ENCODE measurements at places on chromosomes 12 and 14.

DNA sequence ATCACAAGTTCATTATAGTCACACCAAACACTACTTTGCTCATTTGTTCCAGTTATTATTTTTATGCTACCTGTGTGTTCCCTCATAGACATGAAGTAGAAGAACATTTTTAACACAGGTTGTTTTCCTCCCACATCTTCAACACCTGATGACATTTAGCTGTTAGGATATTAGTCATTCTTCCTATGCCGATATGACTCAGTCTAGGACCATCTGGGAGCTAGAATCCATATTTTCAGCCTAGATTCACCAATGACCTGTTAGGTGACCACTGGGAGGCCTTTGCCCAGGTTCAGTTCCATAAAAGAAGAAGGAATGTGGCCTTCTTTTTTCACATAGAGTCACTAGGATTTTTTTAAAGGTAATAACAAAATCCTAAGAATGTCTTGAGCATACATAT, 222.8 kb downstream of the C12orf42 start:
- no peak for DNase-seq

- no peak for DNase-seq
Observed at GRCh38 chr12:39502726-39503125, 59.8 kb upstream of the KIF21A start.

GRCh38 chr12:26737487-26738030, 95.4 kb downstream of the ITPR2 start:
- no peak for DNase-seq

DNA sequence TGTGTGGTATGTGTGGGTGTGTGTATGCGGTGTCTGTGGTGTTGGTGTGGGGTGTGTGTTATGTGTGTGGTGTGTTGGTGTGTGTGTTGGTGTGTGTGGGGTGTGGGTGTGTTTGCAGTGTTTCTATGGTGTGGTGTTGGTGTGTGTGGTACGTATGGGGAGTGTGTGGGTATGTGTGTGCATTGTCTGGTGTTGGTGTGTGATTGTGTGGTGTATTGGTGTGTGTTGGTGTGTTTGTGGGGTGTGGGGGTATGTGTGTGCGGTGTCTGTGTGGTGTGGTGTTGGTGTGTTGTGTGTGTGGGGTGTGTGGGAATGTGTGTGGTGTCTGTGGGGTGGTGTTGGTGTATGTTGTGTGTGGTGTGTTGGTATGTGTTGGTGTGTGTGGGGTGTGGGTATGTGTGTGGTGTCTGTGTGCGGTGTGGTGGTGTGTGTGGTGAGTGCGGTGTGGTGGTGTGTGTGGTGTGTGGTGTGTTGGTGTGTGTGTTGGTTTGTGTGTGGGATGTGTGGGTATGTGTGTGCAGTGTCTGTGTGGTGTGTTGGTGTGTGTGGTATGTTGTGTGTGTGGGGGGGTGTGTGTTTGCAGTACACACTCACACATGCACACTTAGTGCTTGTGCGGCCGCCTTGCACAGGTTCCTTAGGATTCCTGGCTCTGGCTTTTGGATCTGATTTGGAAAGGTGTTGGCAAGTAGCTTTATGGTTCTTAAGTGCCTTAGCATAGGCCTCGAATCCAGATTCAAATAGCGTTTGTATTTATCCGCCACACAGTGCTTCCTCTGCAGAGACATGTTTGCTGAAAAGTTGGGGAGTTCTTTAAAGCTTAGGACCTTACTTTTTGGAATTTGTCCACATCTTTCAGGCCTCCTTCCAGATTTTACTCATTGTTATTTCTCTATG, 16.4 kb downstream of the MLXIP start:
- peak; percentile 74 for DNase-seq

- no peak for DNase-seq
Observed at GRCh38 chr12:120625557-120626419, 14.6 kb upstream of the CABP1 start.

GRCh38 chr14:67683842-67684241, 9.4 kb upstream of the VTI1B start:
- DNase-seq: no peak

GRCh38 chr14:93997082-93997481, at the start of gene CCDC197:
CCDC197 (plus strand) TSS chr14:93997301; CDS start chr14:93998132, 831 bp downstream.
- DNase-seq: no peak

- DNase-seq: no peak
Observed at GRCh38 chr12:39588348-39588747, 31.3 kb downstream of the ABCD2 start.

GRCh38 chr14:67820428-67820971, 921 bp downstream of the RAD51B start:
- peak; percentile 11 for DNase-seq

- DNase-seq: no peak
Observed at GRCh38 chr12:12087693-12088034, 16.9 kb downstream of the BCL2L14 start.

GRCh38 chr14:46819117-46819516, 167.5 kb upstream of the RPL10L start:
- no peak for DNase-seq

- no peak for DNase-seq
Observed at GRCh38 chr12:42143452-42144157, 1.1 kb downstream of the GXYLT1 start.

GRCh38 chr14:93686268-93686667, 102.0 kb downstream of the PRIMA1 start:
- no peak for DNase-seq

GRCh38 chr14:100362311-100362927, 39.3 kb downstream of the SLC25A47 start:
- DNase-seq: no peak

DNA sequence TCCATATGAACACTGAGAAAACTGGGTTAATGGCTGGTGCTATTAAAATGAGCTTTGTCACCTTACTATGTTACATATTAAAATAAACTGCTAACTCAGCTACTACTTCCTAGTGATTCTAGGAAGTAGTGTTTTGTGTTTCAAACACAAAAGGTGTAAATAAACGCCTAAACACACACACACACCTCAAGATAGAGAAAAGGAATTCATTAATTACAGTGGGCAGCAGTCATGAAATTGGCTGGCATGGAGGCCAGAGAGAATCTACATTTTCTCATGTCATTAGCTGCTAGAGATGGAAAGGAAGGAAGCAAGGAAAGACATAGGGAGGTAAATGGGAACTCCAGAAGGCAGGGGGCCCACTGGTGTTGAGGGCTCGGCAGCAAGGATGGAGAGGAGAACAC, 787 bp upstream of the PRMT5 start:
- no peak for DNase-seq

DNA sequence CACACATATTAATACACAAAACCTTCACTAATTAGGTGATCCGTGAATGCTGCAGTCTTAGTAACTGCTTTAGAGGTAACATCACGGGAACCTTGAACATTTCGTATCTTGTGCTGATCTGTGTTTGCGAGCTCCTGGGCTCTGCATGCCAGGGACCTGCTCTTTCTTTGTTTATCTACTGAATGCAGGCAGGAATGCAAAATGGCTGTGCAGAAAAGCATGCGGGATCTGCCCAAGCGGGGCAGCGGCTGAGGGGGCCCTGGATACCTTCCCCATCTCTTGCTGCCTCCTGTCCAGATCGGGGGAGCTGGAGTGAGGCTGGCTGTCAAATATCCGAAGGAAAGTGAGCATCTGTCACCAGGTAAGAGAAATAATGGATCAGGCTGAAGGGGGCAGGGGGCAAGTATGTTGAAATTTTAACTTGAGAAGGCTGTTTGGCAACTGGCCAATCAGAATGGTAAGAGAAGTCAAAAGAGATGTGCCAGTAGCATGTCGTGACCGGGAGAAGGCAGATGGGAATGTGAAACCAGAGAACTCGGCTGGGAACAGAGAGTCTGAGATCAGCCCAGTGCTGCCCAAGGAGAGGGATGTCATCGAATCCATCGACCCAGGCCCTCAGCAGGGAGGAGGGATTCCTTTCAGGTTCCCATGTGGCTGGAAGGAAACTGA, 191.4 kb downstream of the TTC7B start:
- no peak for DNase-seq

DNA sequence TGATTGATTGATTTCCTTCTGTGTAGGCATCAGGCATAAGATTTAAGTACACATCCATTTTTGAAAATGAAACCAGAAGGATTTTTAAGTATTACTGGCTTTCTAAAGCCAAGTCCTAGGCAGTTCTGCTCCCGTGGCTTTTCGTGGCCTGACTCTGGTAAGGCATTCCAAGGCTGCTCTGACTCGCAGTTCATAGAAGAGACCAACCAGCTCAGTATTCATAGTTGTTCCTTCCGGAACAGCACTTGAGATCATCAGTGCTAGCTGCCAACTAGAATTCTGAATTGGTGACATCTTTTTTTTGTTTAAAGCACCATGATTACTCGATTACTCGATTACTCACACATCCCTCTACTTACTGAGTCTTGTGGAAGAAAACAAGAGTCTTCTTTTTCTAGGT, 25.9 kb downstream of the SUDS3 start:
- DNase-seq: no peak

DNA sequence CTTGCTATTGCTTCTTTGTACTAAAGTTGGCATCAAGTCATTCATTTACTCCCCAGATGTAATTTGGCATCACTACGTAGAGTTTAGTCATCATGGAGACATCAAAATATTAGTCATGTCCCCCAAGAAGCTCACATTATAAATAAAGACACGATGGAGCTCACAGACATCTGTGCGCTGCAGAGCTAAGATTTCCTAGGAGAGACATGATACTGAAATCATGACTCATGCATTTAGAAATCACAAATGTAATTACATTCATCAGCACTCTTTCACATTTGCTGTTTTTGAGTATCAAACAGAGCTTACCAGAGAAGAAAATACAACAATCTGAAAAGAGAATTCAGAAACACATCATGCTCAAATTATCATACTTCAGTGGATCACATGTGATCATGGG, 169.8 kb downstream of the LRIG3 start:
- no peak for DNase-seq

DNA sequence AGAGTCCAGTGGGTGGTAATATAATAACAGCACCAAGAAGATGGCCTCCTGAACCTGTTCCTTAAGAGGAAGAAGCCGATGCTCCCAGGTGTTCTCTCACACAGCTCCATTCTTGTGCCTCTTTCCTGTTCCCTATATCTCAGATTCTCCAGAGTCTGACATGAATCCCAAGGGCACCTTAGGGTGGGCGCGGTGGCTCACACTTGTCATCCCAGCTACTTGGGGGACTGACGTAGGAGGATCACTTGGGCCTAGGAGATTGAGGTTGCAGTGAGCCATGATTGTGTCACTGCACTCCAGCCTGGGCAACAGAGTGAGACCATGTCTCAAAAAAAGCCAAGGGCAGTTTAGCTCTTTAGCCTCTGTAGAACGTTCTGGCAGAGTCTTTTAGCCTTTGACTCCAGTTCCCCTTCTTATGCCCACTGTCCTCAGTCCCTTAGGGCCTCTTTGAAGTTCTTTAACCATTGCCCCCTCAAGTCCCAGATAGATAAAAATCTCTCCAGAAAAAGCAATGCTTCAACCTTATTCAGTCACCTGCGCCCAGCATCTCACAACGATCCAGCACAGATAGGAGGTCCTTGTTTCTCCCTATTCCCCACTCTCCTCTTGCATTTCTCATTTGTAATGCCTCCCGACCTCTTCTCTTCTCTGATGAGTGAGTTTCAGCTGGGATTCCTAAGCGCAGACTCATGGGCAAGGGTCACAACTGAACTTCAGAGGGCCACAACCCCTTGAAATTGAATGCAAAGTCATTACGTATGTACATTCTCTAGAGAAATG, 4.7 kb downstream of the CCDC184 start:
- DNase-seq: no peak

DNA sequence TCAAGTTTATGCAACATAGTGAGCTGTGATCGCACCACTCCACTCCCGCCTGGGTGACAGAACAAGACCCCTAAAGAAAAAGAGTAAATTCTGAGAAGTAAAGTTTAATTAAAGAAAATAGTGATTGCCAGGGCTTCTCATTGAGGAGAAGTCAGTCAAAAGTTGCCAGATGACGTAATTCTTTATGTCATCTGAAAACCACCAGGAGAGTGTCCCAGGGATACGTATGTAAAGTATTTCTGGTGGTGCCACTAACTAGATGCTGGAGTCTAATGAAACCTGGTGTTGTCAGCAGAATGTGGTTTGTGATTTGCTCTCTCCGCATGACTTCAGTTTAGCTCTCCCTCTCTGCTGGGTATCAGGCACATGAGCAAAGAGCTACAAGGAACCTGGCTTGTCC, 392.5 kb downstream of the DPF3 start:
- DNase-seq: no peak

- DNase-seq: no peak
Observed at GRCh38 chr12:71694099-71694820, 8.4 kb downstream of the TMEM19 start.

- DNase-seq: no peak
Observed at GRCh38 chr12:129903956-129904829, at the start of gene TMEM132D. TMEM132D (minus strand) TSS chr12:129904025.

DNA sequence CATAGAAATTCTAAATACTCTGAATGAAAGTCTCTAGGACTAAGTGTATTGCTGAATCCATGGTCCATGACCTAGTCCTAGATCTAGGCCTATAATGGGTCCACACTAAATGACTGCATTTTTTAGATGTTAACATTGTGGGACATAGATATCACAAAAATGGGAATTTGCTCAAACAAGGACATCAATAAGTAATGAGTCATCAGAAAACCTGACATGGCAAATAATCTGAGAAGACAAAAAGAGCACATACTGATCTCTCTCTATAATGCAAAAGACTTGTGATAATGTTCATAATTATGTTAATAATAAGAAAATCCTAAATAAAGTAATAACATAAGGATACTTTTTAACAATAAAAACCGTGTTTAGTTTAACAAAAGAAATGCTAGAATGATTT, 1168.4 kb downstream of the FSCB start:
- DNase-seq: no peak

DNA sequence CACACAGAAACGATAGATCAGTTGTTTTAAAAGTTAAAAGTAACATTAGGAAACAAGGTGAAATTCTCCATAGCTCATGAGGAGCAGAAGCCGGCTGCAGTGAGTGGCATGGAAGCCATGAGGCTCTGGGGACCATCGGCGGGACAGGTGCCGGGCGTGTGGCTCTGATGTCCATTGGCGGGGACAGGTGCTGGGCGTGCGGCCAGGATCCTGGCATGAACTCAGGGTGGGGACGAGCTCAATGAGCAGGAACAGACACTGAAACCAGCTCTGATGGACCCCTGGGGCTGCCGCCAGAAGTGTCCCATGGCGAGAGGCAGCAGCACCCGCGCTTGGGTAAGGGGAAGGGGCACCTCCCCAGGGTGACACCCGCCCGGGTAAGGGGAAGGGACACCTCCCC, 75.1 kb downstream of the NOC4L start:
- no peak for DNase-seq

DNA sequence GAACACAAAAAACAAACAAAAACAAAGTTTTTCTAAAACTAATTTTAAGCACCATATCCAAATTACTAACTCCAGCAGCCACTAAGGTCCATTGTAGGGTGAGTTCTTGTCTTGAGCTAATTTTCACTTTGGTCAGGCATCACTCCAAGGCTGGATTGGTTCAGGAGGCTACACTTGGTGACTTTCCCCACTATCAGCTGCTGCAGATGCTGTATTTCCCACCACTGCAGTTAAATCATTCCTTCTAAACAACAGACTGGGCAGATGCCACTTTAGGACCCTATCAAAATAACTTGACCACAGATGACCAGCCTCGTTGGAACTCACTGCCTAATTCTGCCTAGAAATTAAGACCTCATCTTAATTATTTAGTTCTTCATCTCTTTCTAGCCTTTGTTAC, 140.5 kb downstream of the SLC16A7 start:
- DNase-seq: no peak

GRCh38 chr12:27968972-27969623, 3.4 kb downstream of the PTHLH start:
- no peak for DNase-seq
